ENCODE measurements at places on chromosomes 4 and X.

GRCh38 chr4:136935871-136936270, 596.4 kb downstream of the PCDH18 start:
- no peak for DNase-seq

- DNase-seq = no peak
These were observed 280.5 kb downstream of the FBXW7 start for GRCh38 chr4:152255437-152255836.

- DNase-seq = no peak
These were observed 7.6 kb downstream of the AGA start for GRCh38 chr4:177434667-177435066.

DNA sequence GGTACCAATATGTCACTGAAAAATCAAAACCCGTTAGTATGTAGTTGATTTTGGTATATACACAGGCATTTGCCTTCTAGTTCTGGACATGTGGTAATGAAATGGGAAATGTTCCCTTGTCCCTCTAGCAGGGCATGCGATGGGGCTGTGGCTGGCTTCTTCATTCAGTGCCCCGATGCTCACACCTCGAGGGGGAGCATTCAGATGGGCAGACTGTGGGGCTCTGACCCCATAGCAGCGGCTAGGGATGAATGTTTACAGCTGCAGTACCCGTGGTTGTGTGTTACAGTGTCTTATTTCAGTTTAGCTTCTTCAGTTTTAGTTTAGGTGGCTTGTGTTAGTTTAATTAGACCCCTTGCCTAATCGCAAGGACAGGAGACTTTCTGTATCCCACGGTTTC, 1741.0 kb upstream of the PCDH10 start:
- DNase-seq = no peak

DNA sequence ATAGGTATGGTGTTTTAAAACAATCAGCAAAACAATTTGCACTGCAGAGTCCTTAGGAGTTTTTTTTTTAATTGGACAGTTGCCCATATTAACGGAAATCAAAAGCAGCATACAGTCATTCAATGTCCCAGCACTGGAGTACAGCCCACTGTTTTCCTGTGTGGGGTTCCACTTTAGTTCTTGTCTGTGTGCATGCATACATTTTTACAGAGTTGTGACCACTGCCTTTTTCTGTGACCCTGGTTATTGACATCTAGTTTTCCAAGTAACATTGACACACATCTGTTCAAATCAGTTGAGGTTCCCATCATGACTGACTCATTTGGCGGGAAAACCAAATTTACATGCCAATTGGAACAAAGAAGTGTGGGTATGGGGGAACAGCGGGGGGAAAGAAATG, 83.3 kb downstream of the HPRT1 start:
- DNase-seq = no peak

DNA sequence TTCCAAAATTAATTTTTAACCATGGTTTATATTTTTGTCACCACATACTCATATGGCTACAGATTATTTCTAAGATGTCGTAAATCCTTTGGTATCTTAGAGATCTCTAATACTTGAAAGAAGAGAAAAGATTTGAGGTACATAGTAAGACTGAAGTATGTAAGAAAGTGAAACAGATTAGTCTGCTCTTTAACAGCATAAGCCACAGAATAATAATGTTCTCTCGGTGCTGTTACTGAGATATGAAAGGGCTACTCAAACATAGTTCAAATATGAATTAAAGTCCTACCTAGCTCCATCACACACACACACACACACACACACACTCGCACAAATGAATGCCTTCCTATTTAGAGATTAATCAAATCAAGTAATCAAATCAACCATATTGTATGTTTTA, 274.1 kb upstream of the PCDH18 start:
- no peak for DNase-seq

DNA sequence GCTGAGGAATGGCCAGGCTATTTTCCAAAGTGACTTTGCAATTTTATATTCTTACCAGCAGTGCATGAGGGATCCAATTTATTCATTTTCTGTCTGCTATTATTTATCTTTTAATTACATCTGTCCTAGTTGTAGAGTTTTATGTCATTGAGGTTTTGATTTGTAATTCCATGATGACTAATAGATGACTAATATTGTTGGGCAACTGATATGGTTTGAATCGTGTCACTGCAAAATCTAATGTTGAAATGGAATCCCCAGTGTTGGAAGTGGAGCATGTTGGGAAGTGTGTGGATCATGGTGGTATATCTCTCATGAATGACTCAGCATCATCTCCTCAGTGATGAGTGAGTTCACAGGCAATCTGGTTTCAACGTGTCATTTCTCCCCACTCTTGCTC, 201.5 kb downstream of the TBX22 start:
- DNase-seq = peak; percentile 81

- no peak for DNase-seq
These were observed 324.2 kb downstream of the TMA16 start for GRCh38 chr4:163818673-163819072.

Measured in mammary epithelial cell (primary cell).